ENCODE measurements at places on chromosomes 11 and 22.

- no peak for DNase-seq
Observed at GRCh38 chr11:99366546-99366945, 345.8 kb downstream of the CNTN5 start.

DNA sequence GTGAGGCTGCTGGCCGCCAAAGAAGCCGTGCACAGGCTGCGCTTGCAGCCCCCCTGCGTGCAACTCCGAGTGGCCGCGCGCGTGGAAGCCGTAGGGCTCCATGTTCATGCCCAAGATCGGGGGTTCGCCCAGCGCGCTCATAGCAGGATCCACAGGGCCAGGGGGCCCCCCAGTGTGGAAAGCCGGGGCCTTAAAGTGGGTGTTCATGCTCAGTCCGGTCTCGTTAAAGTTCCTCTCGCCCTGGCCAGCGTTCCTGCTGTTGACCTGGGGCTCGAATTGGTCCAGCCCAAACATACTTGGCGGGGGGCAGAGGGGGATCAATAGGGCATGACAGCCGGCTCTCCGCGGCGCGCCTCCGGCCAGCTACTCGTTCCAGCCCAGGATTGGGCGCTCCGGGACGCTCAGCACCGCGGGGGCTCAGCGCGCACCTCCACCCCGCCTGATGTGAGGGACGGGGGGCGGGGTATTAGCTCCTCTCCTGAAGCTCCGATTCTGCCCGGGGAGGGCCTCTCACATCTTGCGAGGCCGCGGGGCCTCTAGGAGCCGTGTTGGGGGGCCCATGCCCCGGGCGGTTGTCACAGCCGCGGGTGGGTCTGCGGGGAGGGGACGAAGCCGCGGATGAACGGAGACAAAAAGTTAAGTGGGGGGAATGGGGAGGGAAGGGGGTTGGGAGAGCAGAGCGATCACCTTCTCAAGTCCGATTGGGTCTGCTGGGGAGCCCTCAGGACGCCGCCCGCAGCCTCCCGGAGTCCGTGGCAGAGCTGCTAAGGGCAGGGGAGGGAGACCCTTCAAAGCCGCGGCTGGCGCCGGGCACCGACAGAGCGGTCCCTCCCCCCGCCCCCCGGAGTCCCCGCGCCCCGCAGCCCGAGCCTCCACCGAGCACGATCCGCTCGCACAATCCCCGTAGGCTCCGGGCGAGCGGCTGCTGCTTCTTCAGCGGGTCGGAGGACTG, 1.0 kb downstream of the MN1 start:
- peak; percentile 42 for DNase-seq

DNA sequence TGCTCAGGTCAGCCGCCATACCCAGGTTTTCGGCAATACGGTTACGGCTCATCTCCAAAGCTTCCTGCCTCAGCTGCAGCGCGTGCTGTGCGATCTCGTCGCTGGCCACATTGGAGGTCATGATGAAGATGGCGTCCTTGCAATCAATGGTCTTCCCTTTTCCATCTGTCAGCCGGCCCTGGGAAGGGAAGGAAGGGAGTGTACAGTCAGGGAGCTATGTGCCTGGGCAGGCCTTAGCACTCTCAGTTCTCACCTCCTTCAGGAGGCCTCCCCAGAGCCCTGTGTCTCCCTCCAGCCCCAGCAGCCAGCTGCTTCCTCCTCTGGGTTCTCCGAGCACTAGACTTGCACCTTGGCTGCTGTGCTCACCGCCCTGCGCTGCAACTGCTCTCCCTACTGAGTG, 51.5 kb upstream of the PHOX2A start:
- DNase-seq = no peak

DNA sequence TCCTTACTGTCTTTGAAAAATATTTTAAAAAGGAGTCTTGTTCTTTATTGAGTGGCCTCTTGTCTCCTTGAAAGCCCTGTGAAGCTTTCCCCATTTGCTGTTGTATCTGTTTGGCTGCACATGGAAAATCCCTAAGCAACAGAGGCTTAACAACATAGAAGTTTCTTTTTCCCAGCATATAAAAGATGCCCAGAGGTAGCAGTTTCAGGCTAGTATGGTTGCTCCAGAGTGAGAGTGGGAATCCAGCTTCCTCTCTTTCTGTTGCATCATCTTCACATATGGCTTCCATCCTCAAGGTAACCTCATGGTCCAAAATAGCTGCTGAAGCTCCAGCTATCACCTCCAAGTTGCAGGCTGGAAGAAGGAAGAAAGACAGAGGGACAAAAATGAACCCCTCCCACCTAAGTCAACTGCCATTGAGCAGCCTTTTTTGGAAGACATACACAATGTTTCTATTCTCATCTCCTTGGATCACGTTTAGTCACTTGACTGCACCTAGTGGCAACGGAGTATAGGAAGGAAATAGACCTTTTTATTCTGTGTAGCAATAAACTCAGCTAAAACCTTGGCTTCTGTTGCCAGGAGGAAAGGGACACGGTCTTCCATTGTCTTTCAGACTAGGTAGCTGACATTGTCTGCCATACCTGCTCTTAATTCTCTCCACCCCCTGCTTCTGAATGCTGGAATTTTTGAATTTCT, 5.3 kb downstream of the CSF2RB start:
- no peak for DNase-seq

DNA sequence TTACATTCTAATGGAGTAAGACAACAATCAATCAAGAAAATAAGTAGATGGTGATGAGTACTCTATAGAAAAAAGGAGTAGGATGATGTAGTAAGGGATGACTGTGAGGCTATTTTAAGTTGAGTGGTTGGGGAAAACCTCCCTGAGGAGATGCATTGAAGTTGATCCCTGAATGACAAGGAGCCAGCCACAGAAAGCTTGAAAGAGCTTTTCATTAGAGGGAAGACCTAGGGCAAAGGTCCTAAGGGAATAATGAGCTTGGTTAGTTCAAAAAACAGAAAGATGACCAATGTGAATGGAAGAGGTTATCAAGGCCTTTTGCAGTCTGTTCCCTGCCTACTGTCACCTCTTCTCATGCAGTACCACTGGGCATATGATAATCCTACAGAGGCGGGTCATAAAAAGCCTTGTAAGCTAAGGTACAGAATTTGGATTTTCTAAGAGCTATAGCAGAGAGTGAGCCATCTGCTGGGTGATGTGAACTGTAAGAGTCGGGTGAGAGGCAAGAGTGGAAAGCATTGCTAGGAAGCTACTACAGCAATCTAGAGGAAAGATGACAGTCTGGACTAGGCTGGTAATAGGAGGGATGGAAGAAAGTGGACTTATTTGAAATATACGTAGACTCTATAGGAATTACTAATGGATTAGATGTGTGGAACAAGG, 3.1 kb downstream of the PPP2R1B start:
- DNase-seq = no peak

- DNase-seq = no peak
Observed at GRCh38 chr11:68859123-68859522, 17.4 kb upstream of the CPT1A start.

DNA sequence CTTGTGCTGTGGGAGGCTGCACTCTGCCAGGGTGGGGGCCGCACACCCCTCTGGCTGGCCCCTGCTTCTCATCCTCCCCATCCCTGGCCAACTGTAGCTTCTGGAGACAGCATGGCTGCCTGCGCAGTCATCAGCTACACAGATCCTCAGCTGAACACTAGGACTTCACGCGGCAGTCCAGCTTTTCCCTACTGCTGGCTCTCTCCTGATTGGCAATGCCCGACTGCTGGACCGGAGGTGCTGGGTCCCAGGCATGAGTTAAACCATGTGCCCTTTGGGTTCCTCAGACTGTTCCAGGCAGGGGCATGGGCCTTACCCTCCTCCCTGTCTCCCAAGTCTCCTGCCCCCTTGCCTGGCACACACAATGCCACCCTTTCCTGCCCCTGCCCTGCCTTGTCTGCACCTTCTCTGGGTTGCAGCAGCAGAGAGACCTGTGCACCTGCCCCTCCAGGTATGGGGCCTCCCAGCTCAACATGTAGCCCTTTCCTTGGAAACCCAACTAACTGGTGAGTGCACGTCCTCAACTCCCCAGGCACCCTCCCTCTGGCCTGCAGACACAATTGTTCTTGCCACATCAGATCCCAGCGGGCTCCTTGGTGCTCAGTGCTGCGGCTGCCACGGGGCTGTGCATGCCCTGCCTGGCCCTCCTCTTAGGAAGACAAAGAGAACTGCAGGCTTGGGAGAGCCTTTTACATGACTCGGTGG, 1039.2 kb downstream of the TBC1D22A start:
- no peak for DNase-seq

DNA sequence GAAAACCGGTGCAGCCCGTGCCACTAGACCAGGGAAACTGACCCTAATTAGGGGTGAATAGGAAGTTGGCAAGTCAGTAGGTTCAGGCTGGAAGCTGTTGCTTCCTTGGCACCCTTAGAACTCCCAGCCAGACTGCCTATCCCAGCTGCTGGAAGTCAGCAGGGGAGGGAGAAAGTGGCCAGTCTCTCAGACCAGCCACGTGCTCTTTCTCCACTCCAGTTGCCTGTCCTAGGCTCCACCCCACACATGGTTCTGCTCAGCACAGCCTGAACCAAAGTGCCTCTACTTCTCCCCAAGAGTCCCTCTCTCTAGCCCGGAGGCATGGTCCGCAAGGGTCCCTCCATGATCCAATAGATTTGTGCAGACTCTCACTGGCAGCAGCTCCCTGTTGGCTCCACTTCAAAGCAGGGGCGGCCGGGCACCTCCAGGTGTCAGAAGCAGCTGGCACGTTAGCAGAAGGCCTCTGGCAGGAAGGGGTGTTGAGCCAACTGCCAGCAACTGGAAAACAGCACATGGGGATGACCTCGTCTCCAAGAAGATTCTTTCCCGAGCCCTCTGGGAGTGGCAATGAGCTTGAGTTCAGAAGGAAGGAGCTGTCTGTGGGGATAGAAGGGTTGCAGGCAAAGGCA, 27.7 kb downstream of the ARFGAP2 start:
- DNase-seq = no peak

- DNase-seq = peak; percentile 92
Observed at GRCh38 chr11:91932151-91932821, 292.3 kb upstream of the FAT3 start.

All from M059J (cell line).